CD4-positive, alpha-beta T cell treated with Interleukin-6 at 100 ng/mL for 8 hours (primary cell): ENCODE measurements at places on chromosomes 5 and 9.

GRCh38 chr5:53318303-53318702 lies 162.1 kb upstream of the FST start:
- no peak for DNase-seq

DNA sequence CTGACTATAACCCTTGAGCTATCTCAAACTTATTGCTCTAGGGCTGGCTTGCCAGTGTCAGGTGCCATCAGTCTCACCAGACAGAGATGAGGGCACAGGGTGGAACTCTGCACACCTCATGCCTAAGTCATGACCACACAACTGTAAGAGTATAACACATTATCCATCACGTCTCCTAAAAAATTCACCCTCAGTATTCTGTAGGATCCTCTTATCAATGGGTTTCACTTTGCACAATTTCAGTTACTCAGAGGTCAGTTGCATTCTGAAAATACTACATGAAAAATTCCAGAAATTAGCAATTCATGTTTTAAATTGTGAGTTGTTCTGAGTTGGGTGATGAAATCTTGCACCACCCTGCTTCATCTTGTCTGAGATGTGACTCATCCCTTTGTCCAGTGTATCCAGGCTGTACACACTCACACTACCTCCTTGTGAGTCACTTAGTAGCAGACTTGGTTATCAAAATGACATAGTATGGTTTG lies 690.9 kb upstream of the CDH18 start:
- DNase-seq: no peak

GRCh38 chr5:69167493-69167855 lies 524 bp downstream of the CCNB1 start:
- DNase-seq: no peak

DNA sequence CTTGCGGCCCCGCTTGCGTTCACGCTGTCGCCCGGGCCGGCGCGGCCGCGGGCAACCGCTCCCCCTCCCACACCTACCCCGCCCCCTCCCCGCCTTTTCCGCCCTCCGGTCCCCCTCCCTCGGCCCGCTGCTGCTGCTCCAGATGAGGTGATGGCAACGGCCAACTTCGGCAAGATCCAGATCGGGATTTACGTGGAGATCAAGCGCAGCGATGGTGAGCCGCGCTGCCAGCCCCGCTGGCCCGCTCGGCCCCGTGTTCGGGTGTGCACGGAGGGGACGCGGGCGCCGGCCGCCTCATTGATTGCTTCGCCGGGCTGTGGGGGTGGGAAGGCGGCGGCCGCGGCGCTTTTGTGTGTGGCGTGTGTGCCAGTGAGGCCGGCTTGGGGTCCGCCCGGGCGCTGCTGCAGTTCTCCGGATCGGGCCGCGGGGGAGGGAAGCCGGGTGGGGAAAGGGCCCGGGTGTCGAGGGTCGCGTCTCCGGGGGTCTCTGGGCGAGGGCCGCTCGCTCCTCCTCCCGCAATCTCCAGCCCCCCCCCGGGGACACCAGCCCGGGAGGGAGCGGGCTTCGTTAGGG lies 403 bp downstream of the KIF2A start:
- no peak for DNase-seq

GRCh38 chr5:151205411-151205810 lies 18.5 kb downstream of the CCDC69 start:
- DNase-seq: no peak

GRCh38 chr5:174843263-174844250 lies 119.2 kb downstream of the MSX2 start:
- DNase-seq: no peak

DNA sequence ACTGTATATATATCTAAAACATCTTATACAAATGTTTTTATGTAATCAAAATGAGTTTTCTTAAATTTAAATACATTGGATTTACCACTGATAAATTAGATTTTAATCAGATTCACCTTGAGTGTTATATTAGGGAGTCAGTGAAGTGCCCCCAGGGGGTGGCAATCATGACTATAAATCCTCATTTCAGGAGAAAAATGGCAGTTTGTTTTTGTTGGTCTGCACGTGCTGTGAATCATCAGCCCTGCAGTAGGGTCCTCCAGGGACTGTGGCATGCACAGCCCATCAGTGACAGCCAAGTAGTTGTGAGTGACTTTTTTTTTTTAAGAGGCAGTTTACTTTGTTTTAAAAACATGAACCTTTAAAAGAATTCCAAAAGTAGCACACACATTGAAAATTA lies 65.2 kb downstream of the ZSWIM6 start:
- no peak for DNase-seq

GRCh38 chr9:79489261-79490000 lies 82.3 kb upstream of the TLE4 start:
- DNase-seq: no peak

DNA sequence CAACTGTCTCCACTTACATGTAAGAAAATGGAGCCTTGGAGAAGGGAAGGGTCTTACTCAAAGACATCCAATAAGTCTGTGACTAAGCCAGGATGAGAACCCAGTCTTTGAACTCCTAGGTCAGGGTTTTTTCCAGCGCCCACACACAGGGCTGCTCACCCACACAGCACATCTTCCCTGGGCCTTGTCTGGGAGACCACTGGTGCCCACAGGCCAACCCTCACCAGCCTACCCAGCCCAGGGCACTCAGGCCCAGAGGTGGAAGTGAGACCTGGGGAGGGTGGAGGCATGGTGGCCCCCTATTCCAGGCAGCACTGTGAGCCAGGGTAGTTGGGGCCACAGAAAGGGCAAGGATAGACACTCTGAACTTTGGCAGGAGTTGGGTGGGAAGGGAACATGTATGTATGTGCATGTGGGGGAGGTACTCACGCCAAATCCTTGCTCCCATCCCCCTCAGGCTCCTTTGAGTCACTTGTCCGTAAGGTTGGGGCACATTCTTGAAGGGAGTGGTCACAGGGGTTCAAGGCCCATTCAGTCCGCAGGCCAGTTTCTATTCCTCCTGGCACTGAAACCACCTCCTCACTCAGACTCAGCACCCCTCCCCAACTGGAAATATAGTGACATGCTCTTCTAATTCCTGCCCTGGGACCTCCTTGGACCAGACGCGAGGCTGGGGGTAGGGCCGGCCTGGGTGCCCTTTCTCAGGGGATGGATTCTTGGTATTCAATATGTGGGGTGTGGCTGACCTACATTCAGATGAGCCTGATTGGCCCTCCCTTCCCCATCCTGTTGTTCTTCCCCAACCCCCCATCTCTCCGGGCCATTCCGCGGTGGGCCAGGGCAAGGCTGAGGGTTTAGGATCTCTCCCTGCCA lies 2.9 kb upstream of the SLC4A9 start:
- no peak for DNase-seq

- no peak for DNase-seq
Observed at GRCh38 chr5:144133050-144133633, 37.3 kb downstream of the YIPF5 start.

GRCh38 chr9:91332546-91333231 lies 29.0 kb downstream of the AUH start:
- DNase-seq: no peak

GRCh38 chr5:109612278-109612905 lies 77.3 kb upstream of the MAN2A1 start:
- DNase-seq: no peak

DNA sequence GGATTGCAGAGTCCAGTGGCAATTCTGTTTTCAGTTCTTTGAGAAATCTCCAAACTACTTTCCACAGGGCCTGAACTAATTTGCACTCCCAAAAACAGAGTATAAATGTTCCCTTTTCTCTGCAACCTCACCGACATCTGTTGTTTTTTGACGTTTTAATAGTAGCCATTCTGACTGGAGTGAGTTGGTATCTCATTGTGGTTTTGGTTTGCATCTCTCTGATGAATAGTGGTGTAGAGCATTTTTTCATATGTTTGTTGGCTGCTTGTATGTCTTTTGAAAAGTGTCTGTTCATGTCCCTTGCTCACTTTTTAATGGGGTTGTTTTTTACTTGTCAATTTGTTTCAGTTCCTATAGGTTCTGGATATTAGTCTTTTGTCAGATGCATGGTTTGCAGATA lies 72.6 kb downstream of the PALM2AKAP2 start:
- no peak for DNase-seq

- no peak for DNase-seq
Observed at GRCh38 chr9:124780060-124780756, 3.3 kb downstream of the OLFML2A start.

GRCh38 chr5:165497707-165498106 lies 1992.3 kb downstream of the MAT2B start:
- DNase-seq: no peak

- DNase-seq: no peak
Observed at GRCh38 chr9:78031444-78031892, at the start of gene GNAQ. Gene GNAQ (minus strand): TSS chr9:78031811. CDS start chr9:78031235, 576 bp downstream.

- DNase-seq: no peak
Observed at GRCh38 chr5:33276628-33276950, 164.2 kb upstream of the TARS1 start.

- peak; percentile 20 for DNase-seq
Observed at GRCh38 chr5:141040771-141041426, 10.3 kb upstream of the PCDHB1 start.

- no peak for DNase-seq
Observed at GRCh38 chr9:23747088-23748075, 78.7 kb downstream of the ELAVL2 start.

GRCh38 chr9:93011114-93011513 lies 47.4 kb upstream of the SUSD3 start:
- DNase-seq: no peak

DNA sequence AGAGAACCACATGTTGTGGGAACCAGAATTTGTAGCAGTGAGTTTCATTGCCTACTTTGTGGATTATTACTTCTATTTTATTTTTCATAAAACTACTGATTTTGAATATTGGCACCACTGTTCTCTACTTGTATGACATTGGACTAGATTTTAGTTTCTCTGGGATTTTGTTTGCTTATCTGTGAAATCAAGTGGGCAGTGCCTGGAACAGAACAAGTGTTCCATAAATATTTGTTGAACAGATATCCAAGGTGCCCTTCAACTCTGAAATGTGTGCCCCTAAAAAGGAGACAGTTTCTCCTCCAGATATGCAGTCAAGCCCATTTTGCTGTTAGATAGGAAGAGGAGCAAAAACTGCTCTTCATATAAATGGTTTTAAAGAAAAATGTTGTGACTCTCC lies 42.6 kb downstream of the ADAMTSL1 start:
- DNase-seq: no peak

DNA sequence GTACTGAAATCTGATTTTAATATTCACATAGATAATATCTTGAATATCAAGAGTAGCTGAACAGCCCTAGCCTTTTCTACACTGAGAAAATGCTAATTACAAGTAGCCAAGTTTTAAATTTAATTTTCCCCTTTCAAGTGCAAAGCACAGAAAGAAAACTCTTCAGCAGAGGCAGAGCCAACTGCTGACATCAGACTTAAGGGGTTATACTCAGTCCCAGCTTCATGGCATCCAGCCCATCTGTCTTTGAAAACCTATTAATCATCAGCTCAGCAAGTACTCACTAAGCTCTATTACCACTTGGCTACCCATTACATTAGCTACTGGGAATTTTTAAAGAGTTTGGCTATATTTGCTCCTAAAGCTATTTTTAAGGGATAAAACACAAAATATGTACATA lies 220.5 kb downstream of the SLC12A2 start:
- DNase-seq: no peak

DNA sequence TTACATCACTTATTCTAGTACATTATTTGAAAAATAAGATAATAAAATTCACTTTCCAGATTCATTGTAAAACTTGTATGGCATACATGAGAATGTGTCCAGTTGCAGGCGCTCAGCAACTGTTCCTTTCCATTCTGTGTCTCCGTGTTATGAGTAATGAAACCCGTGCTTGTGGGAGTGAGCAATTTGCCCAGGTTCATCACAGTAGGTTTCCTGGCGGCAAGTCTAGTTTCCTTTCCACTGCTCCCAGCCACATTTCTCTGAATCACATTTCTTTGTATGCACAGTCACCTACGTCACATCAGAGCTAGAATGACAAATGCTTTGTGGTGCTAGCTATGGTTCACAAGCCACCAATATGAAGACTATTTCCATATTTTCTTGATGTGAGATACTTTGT lies 39.9 kb downstream of the MOCS2 start:
- no peak for DNase-seq

DNA sequence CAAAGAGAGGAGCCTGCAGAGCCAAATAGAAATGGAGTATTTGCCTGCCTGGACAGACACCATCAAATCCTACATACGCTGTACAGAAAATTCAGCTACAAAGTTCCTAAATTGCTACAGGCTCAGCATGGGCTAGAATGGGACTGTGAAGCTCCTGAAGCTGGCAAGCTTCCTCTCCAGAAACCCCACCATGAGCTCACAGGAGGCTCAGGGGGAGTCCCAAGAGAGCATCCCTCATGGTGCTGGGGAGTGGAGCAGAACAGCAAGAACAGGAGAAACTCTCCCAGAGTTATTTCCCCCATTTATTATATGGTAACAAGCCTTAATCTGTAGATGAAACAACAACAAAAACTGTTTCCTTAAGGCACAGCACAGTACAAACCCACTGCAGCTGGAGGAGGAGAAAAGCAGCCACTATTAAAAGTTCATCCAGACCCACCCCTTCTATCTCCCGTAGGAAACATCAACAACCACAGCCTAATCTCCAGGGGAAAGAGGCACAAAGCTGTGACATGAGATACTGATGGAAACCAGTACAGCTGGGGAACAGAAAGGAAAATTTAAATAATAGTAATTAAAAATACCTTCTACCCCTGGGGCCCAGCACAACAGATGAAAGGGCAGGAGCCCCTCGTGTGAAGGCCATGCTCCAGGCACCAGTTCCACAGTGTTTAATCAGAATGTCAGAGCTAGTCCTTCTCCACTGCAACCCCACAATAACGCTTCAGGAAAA lies 548.5 kb downstream of the MTRR start:
- no peak for DNase-seq

- no peak for DNase-seq
Observed at GRCh38 chr9:16559418-16560188, 310.9 kb downstream of the BNC2 start.

- DNase-seq: no peak
Observed at GRCh38 chr5:55986931-55987330, 7.8 kb downstream of the IL6ST start.

DNA sequence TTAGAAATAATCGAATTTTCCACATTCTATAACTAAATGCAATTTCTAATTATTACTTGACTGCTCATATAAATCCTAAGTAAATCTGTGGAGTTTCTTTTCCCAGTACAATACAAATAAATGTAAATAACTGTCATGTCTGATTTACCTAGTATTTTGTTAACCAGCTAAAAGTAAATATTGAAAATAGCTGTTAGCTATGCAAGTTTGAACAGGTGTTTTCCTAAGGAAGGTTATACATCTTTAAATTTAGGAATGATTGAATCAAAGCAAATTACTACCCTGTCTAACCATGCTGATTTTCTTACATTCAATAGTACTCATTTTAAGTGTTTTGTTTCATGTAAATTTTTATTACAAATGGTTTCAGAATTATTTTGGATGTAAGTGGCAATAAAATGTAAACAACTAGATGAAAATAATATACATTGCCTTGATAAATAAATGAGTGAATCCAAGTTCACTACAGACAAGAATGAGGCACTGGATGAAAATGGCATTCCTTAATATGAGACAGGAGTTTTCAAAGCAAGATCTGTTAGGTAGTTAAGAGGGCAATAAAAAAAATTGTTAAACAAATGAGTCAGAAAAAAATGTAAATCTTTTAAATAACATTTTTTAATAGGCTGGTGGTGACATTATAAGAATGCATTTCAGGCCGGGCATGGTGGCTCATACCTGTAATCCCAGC lies 15.8 kb downstream of the MCIDAS start:
- DNase-seq: no peak

- no peak for DNase-seq
Observed at GRCh38 chr5:61450493-61451279, 118.6 kb downstream of the ZSWIM6 start.
